ENCODE measurements at places on chromosomes 6 and 20.

DNA sequence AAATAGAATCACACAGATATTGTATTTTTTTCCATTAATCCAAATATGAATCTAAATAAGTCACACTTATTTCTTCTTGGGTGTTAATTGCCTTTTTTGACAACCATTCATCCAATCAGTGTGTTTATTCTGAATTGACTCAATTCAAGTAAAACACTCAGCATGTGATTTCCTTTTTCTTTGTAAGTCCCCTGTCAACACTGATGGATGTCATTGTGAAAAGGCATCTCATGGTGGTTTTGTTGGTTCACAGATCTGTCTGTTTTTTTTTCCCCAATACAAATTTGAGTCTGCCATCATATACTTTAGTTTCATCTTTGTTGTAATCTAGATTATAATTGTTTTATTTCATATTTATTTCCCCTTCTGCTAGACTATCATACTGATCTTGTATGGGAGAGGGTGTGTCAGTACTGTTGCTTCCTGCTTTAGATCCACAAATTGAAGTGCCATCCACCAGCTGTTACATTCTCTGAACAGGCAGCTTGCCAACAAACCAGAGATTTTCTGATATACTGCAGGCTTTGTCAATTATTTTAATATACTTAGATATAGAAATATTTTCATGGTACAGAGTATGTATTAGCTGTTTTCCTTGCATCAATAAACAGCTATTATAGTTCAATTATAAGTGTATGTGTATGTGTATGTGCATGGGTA, 64.2 kb upstream of the FLRT3 start:
- no peaks in the 10 kb centered on the region for H3K4me1 ChIP-seq
- H3K4me3 ChIP-seq = no peak overlapping the region
- H3K36me3 ChIP-seq = no peaks in the 10 kb centered on the region

DNA sequence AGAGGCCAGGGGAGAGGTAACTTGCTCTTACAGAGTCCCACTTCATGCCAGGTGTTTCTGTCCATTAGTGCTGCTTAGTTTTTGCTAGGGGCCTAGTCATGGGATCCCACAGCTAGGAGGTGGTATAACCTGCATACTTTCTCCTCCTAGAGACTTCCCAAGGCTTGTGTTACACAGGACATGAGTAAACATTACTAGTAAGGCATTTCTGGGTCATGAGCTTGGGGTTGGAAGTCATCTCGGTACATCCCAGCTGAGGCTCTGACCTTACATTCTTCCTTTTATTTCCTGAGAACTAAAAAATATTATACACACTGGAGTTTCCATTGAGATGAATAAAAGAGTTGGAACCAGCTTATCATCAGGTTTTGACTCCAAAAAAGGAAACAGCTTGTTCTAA, 20.9 kb upstream of the PNPLA1 start:
- no peak for DNase-seq
- no peaks in the 10 kb centered on the region for H3K27me3 ChIP-seq
- no peak overlapping the region for H3K4me3 ChIP-seq
- no peaks in the 10 kb centered on the region for H3K36me3 ChIP-seq
- peaks cover 25% of the 10 kb centered on the region for H3K4me1 ChIP-seq

DNA sequence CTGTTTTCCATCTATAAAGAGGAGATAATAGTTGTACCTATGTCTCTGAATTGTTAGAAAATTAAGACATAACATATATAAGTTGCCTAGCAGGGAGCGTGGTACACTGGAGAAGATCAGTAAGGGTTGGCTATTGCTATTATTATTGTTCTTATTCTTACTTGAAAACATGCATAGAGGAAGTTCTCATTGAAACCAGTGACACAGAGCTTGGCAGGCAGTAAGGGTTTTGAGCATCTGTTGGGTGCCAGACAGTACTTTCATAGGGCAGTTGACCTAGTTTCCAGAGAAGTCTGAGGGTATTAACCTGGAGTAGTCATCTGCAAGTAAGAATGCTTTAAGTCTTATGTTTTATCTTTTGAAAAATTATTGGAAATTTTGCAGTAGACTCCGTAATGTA, 13.3 kb upstream of the SGK1 start:
- no peaks in the 10 kb centered on the region for H3K4me1 ChIP-seq
- no peak overlapping the region for H3K27ac ChIP-seq

- H3K27me3 ChIP-seq = no peaks in the 10 kb centered on the region
- H3K4me1 ChIP-seq = peaks cover 12% of the 10 kb centered on the region
- no peak overlapping the region for H3K27ac ChIP-seq
- H3K36me3 ChIP-seq = no peaks in the 10 kb centered on the region
Observed at GRCh38 chr20:24669701-24670100, 200.3 kb downstream of the SYNDIG1 start.

DNA sequence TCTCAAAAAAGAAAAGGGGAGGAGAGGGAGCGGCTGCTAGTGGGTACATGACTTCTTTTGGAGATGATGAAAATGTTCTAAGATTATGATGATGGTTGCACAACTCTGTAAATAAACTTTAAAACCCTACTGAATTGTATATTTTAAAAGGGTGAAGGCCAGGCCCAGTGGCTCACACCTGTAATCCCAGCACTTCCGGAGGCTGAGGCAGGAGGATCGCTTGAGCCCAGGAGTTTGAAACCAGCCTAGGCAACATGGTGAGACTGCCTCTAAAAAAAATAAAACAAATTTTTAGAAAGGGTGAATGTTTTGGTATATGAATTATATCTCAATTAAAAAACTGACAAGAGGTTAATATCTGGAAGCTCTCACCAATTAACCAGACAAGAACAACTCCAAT, 45.4 kb downstream of the BAK1 start:
- H3K36me3 ChIP-seq = no peaks in the 10 kb centered on the region
- H3K27ac ChIP-seq = no peak overlapping the region
- DNase-seq = no peak
- no peak overlapping the region for H3K4me3 ChIP-seq

- H3K27ac ChIP-seq = no peak overlapping the region
- DNase-seq = no peak
- no peak overlapping the region for H3K4me3 ChIP-seq
Observed at GRCh38 chr6:51303338-51303737, 484.7 kb downstream of the TFAP2B start.

DNA sequence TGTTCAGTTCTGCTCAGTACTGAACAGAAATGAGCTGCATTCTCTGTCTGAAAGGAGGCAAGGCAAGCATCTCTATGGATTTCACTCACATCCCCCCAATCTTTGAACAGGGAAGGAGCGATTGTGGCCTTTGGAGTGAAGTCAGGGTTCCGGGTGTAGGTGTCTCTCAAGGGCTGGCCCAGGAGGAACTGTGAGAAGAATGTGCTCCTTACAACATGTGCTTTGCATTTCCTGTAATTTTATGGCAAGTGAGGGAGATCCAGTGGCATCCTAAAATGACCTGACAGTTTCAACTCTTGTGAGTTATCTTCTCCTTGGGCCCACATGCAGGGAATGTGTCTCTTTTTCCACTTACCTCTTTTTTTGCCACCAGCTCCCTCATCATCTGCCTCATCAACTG, 63.0 kb upstream of the RIN2 start:
- H3K27ac ChIP-seq = no peak overlapping the region
- H3K4me1 ChIP-seq = peaks cover 4% of the 10 kb centered on the region
- no peak overlapping the region for H3K4me3 ChIP-seq

DNA sequence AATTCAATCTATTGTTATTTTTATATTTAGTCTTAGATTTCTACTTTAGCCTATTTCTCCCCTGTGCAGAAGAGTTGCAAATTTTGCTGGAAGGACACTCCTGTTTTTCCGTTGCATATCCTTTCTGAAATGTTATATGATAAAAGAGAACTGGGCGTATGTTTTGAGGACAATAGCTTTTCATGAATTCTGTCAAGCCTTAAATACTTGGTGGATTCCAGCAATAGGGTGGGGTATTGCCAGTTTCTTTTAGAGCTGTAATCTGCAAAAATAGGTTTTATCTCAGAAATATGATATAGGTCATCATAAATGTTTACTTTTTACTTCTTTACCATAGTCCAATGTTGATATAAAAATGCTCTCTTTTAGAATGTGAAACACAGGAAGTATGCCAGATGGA, 42.0 kb downstream of the VTA1 start:
- no peaks in the 10 kb centered on the region for H3K4me1 ChIP-seq
- H3K27me3 ChIP-seq = no peaks in the 10 kb centered on the region
- no peaks in the 10 kb centered on the region for H3K36me3 ChIP-seq

DNA sequence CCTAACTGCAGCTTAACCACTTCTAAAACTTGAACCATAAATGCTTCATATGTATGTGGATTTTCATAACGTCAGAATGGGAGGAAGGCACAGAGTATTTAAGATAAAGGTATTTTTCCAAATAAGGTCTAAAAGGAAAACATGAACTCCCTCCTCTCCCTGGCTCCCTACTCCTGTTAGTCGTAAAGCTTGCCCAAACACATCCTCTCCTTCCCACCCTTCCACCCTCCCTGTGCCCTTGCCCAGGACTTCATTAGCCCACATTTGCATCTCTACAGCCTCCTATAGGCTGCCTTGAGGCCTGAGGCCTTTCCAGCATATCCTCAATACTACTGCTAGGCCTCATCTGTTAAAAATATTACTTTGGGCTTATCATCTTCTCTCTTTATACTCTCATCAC, 17.1 kb upstream of the SMIM13 start:
- no peaks in the 10 kb centered on the region for H3K36me3 ChIP-seq
- no peaks in the 10 kb centered on the region for H3K27me3 ChIP-seq
- no peak for DNase-seq
- H3K4me1 ChIP-seq = no peaks in the 10 kb centered on the region

DNA sequence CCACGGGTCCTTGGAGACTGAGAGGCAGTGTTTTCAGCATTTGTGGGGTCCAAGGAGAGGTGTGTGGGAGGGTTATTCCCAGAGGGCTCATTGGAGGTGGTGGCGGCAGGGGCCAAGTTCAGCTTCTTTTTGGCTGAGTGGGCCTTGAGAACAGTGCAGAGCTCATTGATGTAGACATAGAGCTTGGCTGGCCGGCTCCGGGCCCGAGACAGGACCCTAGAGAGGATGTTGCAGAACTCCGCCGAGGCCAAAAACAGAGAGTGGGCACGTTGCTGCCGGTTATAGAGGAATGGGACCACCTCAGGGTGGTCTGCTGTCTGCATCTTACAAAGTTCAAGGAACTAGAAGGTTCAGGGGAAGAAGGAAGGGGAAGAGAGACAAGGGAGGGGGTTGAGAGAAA, 3.7 kb upstream of the ZBTB22 start:
- H3K27me3 ChIP-seq = no peaks in the 10 kb centered on the region
- H3K4me3 ChIP-seq = peak overlapping the region; percentile 33
- H3K36me3 ChIP-seq = peaks cover 16% of the 10 kb centered on the region
- no peak for DNase-seq
- H3K27ac ChIP-seq = peak overlapping the region; percentile 75

GRCh38 chr6:149646599-149646998, 1.9 kb downstream of the KATNA1 start:
- no peaks in the 10 kb centered on the region for H3K27me3 ChIP-seq
- peaks cover 9% of the 10 kb centered on the region for H3K4me1 ChIP-seq
- H3K4me3 ChIP-seq = peak overlapping the region; percentile 85
- H3K27ac ChIP-seq = no peak overlapping the region

All from thoracic aorta (tissue), 2 donors.